ENCODE measurements at places on chromosomes 4 and X. TPM values are rescaled to one million over a fixed set of nuclear protein-coding genes. Genes with fewer than 3 reads are reported as not detected.
A peak's percentile ranks its signal among the peaks of the same experiment; 100 is the strongest.

- no peak for DNase-seq
- no peak overlapping the region for H3K27ac ChIP-seq
- no peaks in the 10 kb centered on the region for H3K27me3 ChIP-seq
- no peaks in the 10 kb centered on the region for H3K4me1 ChIP-seq
- H3K36me3 ChIP-seq: no peaks in the 10 kb centered on the region
- H3K4me3 ChIP-seq: no peak overlapping the region
Observed at GRCh38 chr4:86011117-86011516, 348.7 kb downstream of the MAPK10 start.

GRCh38 chr4:2166253-2166652 lies 75.7 kb downstream of the HAUS3 start:
- DNase-seq: no peak
- peaks cover 10% of the 10 kb centered on the region for H3K36me3 ChIP-seq
- peaks cover 2% of the 10 kb centered on the region for H3K27me3 ChIP-seq
- no peak overlapping the region for H3K27ac ChIP-seq
- no peaks in the 10 kb centered on the region for H3K4me1 ChIP-seq

DNA sequence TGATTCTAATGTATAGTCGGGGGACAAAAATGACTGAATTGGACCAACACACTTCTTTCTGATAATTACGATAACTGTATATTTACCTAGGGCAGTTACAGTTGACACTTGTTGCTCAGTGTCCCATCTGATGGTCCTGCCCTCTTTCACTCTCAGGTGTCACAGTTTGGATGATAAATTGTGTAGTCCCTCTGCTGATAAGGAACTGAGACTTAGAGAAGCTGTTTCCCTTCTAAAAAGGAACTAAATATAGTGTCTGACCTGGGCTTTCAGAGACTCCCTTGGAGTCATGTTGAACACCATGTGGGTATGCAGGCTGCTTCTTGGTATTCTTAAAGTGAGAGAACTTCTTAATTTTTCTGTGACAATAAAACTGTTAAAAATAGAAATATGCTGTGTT lies 23.7 kb upstream of the PNPLA4 start:
- no peaks in the 10 kb centered on the region for H3K36me3 ChIP-seq
- H3K27me3 ChIP-seq: peaks cover 2% of the 10 kb centered on the region
- peaks cover 4% of the 10 kb centered on the region for H3K4me1 ChIP-seq
- H3K4me3 ChIP-seq: no peak overlapping the region
- no peak for DNase-seq
- H3K27ac ChIP-seq: no peak overlapping the region

DNA sequence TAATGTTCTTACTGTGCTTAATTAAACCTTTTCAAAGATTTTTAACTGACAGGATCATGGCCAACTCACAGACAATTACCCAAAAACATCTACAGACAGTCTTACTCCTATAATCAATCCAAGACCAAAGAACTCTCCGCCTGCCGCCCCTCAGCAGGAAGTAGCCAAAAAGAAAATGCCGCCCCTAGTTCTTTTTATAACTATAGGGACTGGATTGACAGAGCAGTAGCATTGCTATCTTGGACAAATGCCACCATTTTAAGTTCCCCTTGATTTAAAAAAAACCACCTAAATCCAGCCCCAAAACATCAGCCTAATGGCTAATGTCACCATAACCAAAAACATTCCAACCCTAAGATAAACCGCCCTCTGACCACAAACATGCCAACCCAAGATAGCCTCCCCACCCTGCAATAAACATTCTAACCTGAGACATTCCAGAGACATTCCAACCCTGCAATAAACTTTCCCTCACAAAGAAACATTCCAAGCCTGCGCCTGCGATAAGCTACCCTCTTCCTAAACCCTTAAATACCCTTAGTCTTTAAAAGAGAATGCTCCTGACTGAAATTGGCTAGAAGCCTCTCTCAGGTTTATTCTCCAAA lies 77.0 kb downstream of the COQ2 start:
- H3K4me3 ChIP-seq: no peak overlapping the region
- H3K4me1 ChIP-seq: peaks cover 53% of the 10 kb centered on the region
- H3K27ac ChIP-seq: peak overlapping the region; percentile 51
- no peaks in the 10 kb centered on the region for H3K27me3 ChIP-seq
- peaks cover under 1% of the 10 kb centered on the region for H3K36me3 ChIP-seq

DNA sequence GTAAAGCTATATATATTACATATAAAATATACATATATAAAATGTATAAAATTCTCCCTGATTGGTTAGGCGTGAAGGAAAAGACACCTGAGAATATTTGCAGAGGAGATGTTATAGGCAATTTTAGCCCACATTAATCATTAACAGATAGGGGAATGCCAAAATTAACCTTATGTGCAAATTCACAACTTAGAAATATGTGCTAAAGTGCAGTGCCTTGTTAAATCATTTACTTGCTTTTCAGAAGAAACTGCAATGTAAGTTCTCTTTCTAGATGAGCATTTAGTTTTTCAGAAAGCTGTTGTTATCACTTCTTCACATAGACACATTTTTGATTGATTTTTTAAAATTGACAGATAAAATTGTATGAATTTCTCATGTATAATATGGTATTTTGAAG lies 5.6 kb downstream of the TASL start:
- H3K4me1 ChIP-seq: peaks cover 47% of the 10 kb centered on the region
- DNase-seq: no peak
- no peaks in the 10 kb centered on the region for H3K27me3 ChIP-seq
- H3K27ac ChIP-seq: no peak overlapping the region
- H3K4me3 ChIP-seq: no peak overlapping the region
- no peaks in the 10 kb centered on the region for H3K36me3 ChIP-seq

- peak overlapping the region; percentile 21 for H3K4me3 ChIP-seq
- no peaks in the 10 kb centered on the region for H3K36me3 ChIP-seq
- no peak overlapping the region for H3K27ac ChIP-seq
- peaks cover 2% of the 10 kb centered on the region for H3K4me1 ChIP-seq
Observed at GRCh38 chrX:130523460-130524394, 121.9 kb downstream of the RBMX2 start.

- no peak overlapping the region for H3K27ac ChIP-seq
- H3K4me1 ChIP-seq: no peaks in the 10 kb centered on the region
- H3K4me3 ChIP-seq: no peak overlapping the region
- peaks cover 9% of the 10 kb centered on the region for H3K27me3 ChIP-seq
- no peaks in the 10 kb centered on the region for H3K36me3 ChIP-seq
Observed at GRCh38 chrX:122666601-122667000, 517.5 kb upstream of the GRIA3 start.

- H3K36me3 ChIP-seq: no peaks in the 10 kb centered on the region
- no peaks in the 10 kb centered on the region for H3K4me1 ChIP-seq
Observed at GRCh38 chr4:85700362-85700761, 225.4 kb downstream of the ARHGAP24 start.

- H3K36me3 ChIP-seq: no peaks in the 10 kb centered on the region
- no peak overlapping the region for H3K27ac ChIP-seq
- peaks cover 2% of the 10 kb centered on the region for H3K27me3 ChIP-seq
- DNase-seq: no peak
Observed at GRCh38 chrX:101287402-101287801, 3.7 kb downstream of the TAF7L start.

DNA sequence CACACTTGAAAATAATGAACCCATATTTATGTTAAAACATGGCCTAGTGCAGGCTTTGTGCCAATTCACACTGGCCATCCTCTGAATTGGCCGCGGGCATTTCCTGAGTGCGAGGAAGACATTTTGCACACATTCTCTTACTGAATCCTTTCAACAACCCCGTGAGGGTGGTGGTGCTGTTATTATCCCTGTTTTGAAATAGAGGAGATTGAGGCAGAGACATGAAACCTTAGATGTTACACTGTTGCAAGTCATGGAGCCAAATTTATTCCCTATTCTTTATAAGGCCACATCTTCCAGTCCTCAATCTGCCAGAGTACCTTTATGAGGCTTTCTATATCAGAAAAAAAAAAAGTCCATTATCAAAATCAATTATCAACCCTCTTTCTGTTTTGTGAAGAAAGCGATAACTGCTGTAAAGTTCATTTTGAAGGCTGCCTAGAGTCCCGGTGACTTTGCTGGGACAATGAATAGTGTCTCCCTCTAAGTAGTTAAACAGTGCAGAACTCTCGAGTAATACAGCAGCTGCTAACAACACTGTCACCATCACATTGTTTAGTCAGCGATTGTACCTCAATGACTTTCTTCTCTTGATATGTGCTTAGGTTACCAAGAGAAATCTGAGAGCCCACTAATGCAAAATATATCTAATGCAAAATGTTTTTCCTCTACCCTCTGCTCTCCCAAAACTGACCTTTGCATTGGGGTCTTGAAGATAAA lies 242.3 kb upstream of the PPARGC1A start:
- peaks cover 2% of the 10 kb centered on the region for H3K27me3 ChIP-seq
- H3K36me3 ChIP-seq: no peaks in the 10 kb centered on the region
- DNase-seq: no peak
- H3K27ac ChIP-seq: no peak overlapping the region
- H3K4me1 ChIP-seq: no peaks in the 10 kb centered on the region
- H3K4me3 ChIP-seq: no peak overlapping the region

DNA sequence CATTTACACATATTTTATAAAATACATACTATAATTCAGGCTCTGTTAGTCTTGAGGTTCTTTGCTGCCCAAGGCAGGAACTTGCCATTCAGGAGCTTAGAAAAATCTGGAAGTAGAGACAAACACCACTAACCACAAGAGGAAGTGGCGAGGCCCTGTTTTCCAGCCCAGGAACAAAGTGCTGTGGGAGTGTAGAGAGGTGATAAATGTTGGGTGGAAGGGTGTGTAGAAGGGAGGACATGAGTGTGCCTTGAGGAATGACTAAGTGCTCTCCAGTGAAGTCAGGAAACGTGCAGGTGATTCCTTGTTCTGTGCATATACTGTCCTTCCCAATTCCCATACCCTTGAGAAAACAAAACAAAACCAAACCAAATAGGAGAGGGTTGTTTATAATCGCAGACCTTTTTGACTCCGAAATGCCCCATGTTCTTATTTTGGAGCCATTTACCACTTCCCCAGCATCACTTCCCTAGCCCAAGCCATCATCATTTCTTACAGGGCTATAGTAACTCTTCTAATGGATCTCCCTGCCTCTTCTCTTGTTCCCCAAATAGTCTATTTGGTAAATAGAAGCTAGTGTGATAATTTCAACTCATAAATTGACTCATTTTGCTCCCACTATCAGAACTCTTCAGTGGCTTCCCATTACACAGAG lies 83.2 kb downstream of the GPAT3 start:
- H3K4me1 ChIP-seq: no peaks in the 10 kb centered on the region
- H3K27me3 ChIP-seq: peaks cover 14% of the 10 kb centered on the region
- peaks cover 8% of the 10 kb centered on the region for H3K36me3 ChIP-seq
- DNase-seq: no peak
- no peak overlapping the region for H3K27ac ChIP-seq
- no peak overlapping the region for H3K4me3 ChIP-seq

DNA sequence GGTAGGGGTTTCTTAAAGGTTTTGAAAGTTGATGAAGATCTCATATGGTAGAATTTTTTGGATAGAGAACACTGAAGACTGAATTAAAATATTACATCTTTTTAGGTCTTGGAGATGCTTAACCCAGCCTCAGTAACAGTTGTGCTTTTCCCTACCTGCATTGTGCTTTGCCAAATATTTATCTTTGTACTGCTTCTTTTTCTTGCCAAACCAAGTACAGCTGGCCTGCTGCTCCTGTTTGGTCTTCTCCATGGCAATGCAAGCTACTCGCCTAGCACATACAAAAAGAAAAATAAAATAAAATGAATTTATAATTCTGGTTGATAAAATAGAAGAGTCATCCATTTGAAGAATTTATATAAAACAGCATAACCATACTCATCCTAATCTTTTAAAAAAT lies 95.4 kb downstream of the NYX start:
- no peak overlapping the region for H3K4me3 ChIP-seq
- peaks cover 2% of the 10 kb centered on the region for H3K27me3 ChIP-seq
- H3K36me3 ChIP-seq: peaks cover 3% of the 10 kb centered on the region
- H3K27ac ChIP-seq: no peak overlapping the region
- DNase-seq: no peak

GRCh38 chr4:123397144-123398065 lies 810 bp downstream of the SPRY1 start:
- H3K4me3 ChIP-seq: peak overlapping the region; percentile 89
- peaks cover 32% of the 10 kb centered on the region for H3K27me3 ChIP-seq
- H3K27ac ChIP-seq: peak overlapping the region; percentile 59
- peaks cover under 1% of the 10 kb centered on the region for H3K36me3 ChIP-seq

GRCh38 chrX:97366237-97366636 lies 482.5 kb downstream of the RPA4 start:
- H3K4me1 ChIP-seq: no peaks in the 10 kb centered on the region
- no peaks in the 10 kb centered on the region for H3K27me3 ChIP-seq
- H3K27ac ChIP-seq: no peak overlapping the region
- no peak overlapping the region for H3K4me3 ChIP-seq

GRCh38 chrX:147838465-147839131 lies 73.1 kb upstream of the FMR1 start:
- no peaks in the 10 kb centered on the region for H3K36me3 ChIP-seq
- no peak overlapping the region for H3K4me3 ChIP-seq
- H3K27ac ChIP-seq: no peak overlapping the region
- DNase-seq: no peak
- H3K27me3 ChIP-seq: no peaks in the 10 kb centered on the region

The PCDH7 gene
- not detected for polyA plus RNA-seq

The SCRG1 gene
- polyA plus RNA-seq: not detected

The PRKX gene
- 65.3 TPM for polyA plus RNA-seq

The VSIG4 gene
- not detected for polyA plus RNA-seq

The MAGEA9B gene
- polyA plus RNA-seq: not detected

The NXF3 gene
- not detected for polyA plus RNA-seq

The FAM9C gene
- not detected for polyA plus RNA-seq

The LDOC1 gene
- 26.3 TPM for polyA plus RNA-seq

The PAGE2B gene
- polyA plus RNA-seq: not detected

The FGFBP1 gene
- not detected for polyA plus RNA-seq

The SLC34A2 gene
- polyA plus RNA-seq: not detected

The KCND1 gene
- not detected for polyA plus RNA-seq

The MSANTD1 gene
- not detected for polyA plus RNA-seq

The ZNF157 gene
- not detected for polyA plus RNA-seq

All from immature natural killer cell (primary cell).